ENCODE measurements at places on chromosomes 11 and 22.

DNA sequence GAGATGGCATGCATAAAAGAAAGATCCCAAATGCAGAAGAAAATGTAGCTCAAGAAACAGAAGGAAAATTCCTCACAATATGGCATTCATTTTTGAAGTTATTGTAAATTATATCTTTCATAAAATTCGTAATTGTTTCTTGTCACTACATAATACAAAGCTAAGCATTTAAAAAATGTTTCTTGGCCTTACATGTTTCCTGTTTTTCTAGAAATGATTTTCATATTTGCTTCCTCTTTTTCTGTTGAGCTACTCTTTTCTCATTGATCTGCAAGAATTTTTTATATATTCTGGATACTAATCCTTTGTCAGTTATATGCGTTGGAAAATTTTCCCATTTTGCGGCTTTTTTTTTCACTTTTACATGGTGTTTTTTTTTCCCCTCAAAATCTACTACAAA is 48.0 kb downstream of the ENTHD1 start:
- DNase-seq: no peak

DNA sequence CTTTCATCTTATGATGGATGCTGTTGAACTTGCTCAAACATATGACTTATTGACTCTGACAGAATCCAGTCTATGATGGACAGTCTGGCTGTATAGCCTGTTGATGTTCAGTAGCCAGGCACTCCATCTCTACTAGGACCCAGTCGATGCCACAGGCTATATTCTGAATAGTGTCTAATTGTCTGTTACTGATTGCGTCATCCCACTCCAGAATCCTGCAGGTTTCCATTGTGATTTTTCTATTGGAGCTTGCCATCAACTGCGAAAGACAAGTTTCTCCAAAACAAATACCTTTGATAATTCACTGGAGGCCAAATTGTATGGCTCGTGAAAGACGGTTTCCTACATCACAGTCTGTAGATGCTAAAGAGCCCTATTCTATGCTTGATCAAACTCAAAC is 481.7 kb upstream of the CHORDC1 start:
- DNase-seq: no peak

DNA sequence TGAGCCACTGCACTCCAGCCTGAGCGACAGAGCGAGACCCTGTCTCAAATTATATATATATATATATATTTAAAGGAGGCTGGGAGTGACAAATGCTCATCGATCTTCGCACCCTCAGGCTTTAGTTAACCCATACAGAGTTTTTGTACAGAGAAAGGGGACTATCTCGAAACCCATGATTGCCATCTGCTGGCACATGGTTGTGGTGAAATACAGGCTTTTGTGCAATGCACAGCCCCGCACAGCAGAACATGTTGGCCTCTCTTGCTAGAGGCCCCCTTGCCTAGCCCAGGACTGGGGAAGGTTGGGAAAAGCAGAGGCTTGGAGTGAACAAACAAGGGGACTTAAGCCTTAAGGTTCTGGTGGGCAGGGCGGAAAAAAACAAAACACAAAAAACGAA is 3.6 kb downstream of the MYBPC3 start:
- DNase-seq: peak; percentile 19

- no peak for DNase-seq
Measured at GRCh38 chr22:36966851-36967540, 52.3 kb downstream of the TST start.

GRCh38 chr11:43925063-43925931 is 17.1 kb upstream of the C11orf96 start:
- DNase-seq: peak; percentile 18

DNA sequence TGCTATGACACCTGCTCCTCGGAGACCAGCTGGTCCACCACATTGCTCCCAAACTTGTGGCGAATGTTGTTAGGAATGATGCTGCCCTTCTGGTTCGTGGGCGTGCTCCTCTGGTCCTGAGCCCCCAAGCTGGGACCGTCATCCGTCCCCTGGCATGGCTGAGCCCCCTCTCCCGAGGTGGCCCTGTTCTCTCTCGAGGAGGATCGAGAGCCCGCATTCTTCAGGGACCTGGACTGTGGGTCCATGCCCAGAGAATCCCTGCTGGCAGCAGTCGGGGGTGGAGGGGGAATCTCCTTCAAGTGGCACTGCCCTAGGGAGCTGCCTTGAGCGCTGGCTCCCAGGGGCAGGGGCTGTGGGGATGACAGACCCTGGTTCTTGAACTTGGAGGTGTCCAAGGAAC is 17.4 kb downstream of the TST start:
- DNase-seq: no peak

GRCh38 chr11:67520856-67521824 is 2.1 kb downstream of the CABP2 start:
- no peak for DNase-seq

GRCh38 chr11:1889224-1889930 is 2.3 kb downstream of the PRR33 start:
- DNase-seq: no peak

GRCh38 chr22:48603621-48604320 is 1223.9 kb downstream of the BRD1 start:
- no peak for DNase-seq

DNA sequence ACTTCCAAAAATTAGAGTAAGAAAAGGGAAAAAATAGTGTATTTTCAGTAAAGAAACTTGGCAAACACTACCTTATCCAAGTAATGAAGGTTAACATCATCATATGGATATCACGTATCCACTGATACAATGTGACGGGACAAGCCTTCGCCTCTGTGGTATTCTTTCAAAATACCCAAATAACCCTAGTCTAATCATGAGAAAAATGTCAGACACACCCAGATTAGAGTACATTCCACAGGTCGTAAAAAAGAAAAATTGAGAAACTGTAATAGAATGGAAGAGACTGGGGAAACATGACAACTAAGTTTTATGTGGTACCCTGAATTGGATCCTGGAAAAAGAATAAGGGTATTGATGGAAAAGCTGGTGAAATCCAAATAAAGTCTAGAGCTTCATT is 48.9 kb downstream of the NARS2 start:
- DNase-seq: no peak

GRCh38 chr11:3861683-3862082 is 6.2 kb downstream of the STIM1 start:
- DNase-seq: no peak

DNA sequence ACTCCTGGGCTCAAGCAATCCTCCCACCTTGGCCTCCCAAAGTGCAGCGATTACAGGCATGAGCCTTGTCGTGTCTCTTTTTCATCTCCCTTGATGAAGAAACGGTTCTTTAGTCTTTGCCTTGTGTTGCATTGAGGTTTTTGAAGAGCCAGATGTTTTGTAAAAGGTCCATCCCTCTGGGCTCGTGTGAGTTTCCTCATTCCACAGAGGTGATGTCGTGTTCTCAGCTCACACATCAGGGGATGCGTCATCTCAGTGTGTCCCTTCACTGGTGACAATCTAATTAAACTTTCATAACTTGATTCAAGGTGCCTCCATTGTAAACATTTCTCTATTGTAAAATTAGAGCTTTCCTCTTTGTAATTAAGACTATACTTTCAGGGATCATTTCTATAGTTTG is 29.7 kb upstream of the TEF start:
- peak; percentile 87 for DNase-seq

DNA sequence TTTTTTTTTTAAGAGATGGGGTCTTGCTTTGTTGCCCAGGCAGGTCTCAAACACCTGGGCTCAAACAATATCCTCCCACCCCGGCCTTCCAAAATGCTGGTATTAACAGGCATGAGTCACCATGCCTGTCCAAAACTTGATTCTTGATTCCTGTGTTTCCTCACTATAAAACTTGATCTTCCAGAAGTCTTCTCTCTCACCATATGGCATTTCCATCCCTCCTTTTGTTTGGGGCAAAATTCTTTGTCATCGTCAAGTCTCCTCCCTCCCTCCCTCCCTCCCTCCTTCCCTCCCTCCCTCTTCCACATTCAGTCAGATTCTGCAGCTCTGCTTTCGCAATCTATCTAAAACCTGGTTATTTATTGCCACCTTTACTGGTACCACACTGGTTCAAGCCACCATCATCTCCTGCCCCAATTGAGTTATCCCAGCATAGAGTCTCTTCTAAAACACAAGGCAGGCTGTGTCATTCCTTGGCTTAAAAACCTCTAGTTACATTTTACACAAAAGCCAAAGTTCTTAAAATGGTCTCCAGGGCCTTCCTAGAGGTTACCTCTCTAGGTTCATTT is 65.0 kb upstream of the HORMAD2 start:
- DNase-seq: peak; percentile 79

GRCh38 chr22:49356428-49356827 is 471.2 kb downstream of the BRD1 start:
- DNase-seq: no peak

DNA sequence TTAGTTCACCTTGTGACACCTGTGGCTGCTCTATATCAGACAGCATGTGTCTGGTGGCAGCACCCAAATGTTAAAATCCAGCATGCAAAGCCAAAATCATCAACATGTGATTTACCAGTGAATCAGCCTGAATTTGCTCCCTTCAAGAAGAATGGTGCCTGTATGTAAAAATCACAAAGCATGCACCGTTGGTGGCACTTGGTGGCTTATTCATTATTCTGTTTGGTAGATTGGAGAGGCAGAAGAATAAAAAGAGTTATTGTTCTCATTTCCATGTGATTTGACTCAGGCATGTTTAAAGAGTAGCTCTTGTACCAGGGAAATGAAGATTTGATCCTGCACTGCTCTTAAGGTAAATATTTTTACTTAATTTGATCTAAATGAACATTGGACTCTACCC is 143.9 kb upstream of the MPPED2 start:
- no peak for DNase-seq

GRCh38 chr11:106091480-106092123 is 14.1 kb downstream of the AASDHPPT start:
- DNase-seq: no peak

DNA sequence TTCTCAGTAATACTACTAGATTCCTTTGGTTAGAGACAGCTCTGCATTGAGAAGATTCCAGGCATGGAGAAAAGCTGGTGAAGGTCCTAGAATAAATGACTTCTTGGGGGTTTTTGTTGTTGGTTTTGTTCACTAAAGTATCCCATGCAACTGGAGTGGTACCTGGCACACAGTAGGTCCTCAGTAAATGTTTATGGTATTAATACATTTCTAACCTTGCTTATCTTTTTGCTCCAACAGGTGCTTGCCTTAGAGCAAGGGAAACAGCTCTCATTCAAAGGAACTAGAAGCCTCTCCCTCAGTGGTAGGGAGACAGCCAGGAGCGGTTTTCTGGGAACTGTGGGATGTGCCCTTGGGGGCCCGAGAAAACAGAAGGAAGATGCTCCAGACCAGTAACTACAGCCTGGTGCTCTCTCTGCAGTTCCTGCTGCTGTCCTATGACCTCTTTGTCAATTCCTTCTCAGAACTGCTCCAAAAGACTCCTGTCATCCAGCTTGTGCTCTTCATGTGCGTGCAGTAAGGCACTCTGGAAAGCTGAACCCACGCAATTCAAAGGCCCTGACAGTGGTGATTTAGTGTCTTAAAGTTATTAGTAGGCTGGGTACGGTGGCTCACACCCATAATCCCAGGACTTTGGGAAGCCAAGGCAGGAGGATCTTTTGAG is 2.0 kb downstream of the TMEM138 start:
- DNase-seq: no peak

DNA sequence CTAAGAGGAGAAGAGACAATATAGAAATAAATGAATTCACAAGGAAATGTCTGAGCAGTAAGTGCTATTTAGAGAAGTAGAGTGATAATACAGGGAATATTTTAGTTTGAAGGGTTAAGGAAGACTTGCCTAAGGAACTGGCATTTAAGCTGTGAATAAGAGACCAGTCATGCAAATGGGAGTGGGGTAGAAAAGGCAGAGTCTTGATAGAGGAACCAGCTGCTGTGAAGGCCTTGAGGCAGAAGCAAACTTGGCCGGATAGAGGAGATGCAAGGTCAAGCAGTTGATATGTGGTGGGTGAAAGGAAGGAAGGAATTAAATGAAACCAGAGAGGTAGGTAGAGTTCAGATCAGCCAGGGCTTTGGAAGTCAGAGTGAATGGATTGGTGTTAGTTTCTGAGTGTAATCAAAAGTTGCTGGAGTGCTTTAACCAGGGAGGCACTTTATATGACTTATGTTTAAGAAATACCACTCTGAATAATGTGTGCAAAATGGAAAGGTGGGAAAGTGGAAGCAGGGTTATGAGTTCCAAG is 198.4 kb upstream of the SESN3 start:
- DNase-seq: no peak

- peak; percentile 71 for DNase-seq
Measured at GRCh38 chr11:17351510-17352176, at the start of gene NCR3LG1. TSS of gene NCR3LG1 (plus strand) at chr11:17351800. CDS start at chr11:17351970, 170 bp downstream.

DNA sequence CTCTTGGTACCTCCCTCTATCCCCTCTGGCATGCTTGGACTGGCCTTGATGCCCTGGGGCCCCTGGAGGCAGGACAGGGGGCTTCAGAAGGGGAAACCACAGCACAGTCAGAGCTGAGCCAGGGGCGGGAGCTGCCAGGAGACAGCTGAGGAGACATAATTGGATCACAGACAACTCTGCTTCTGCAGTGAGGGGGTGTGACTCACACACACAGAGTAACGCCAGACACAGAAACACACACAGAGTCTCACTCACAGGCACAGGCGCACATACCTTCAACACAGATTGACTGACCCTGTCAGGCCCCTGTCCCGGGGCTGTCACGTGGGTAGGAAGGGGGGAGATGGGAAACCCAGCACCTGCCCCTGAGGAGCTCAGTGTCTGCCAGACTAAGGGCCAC is 20.6 kb downstream of the STARD10 start:
- DNase-seq: peak; percentile 88

- DNase-seq: no peak
Measured at GRCh38 chr11:77508019-77508418, 34.1 kb upstream of the PAK1 start.

DNA sequence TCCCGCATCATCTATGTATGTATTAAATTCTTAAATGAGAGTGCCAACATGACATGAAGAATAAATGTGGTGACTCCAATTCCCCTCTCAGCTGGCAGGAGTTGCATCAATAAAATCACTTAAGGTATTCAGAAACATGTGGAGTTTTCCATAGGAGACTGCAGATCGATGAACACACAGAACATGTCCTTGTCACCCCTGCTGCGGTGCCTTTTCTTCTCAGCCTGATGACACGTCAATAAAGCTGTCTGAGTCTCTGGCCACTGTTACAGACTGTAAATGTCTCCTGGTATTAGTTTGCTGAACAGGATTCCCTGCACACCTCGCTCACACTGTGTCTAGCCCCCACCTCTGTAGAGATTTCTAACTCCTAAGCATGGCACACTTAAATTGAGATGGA is 460.5 kb downstream of the LRRC4C start:
- DNase-seq: no peak

Measured in foreskin fibroblast (primary cell).